HL-60 (cell line): ENCODE measurements at places on chromosomes 4 and X.

DNA sequence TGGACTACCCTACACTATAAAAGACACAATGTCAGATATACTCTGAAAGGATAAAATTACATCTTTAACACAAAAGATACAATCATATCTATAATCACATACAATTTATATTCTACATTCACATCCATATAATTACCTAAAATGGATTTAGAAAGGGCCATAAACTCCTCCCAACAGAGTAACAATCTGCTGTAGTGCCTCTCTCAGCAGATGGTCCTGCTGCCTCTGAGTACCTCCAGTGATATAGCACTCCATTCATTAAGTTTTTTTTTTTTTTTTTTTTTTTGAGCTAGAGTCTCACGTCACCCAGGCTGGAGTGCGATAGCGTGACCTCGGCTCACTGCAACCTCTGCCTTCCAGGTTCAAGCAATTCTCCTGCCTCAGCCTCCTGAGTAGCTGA is 7.4 kb downstream of the ANKRD37 start:
- DNase-seq, result no peak

GRCh38 chr4:84220990-84221389 is 278.1 kb downstream of the NKX6-1 start:
- no peak for DNase-seq

- DNase-seq, result no peak
Observed at GRCh38 chr4:54872261-54872660, 214.5 kb downstream of the KIT start.

- no peak for DNase-seq
Observed at GRCh38 chr4:130183766-130184165, 1087.8 kb downstream of the C4orf33 start.

- no peak for DNase-seq
Observed at GRCh38 chrX:47637546-47638195, 7.9 kb upstream of the CFP start.

DNA sequence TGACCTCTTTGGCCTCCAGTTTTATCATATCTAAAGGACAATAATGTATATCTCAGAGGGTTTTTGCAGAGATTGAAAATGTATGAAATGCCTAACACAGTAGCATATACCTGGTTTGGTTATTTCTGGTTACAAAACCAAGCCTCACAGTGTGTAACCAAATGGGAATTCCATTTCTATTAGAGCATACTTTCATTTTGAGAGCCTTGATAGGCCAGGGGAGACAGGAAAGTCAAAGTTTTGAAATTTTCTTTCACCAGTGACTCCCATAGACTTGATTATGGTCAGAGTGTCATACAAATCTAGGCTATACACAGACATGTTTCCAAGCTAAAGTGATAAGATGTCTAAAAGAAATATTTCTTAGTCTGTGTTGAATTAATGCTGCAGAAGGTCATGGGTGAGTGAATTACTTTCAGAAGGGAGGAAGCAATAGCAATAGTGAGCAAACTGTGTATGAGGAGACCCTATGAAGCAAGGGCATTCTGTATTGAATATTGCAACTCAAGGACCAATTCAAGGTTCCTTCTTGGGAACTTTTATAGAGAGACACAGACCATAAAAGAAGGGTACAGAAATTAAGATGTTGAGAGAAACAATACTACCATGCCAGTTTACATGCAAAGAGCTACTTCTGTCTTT is 151.1 kb downstream of the PDE5A start:
- DNase-seq, result no peak

- no peak for DNase-seq
Observed at GRCh38 chrX:7242613-7243012, 94.7 kb upstream of the PUDP start.

GRCh38 chr4:73923631-73923937 is 54.4 kb downstream of the CXCL1 start:
- no peak for DNase-seq
